ENCODE measurements at places on chromosomes 5 and 9. TPM values are rescaled to one million over a fixed set of nuclear protein-coding genes. Genes with fewer than 3 reads are reported as not detected.

GRCh38 chr5:166540156-166540555 is 1751.3 kb upstream of the WWC1 start:
- DNase-seq: no peak

DNA sequence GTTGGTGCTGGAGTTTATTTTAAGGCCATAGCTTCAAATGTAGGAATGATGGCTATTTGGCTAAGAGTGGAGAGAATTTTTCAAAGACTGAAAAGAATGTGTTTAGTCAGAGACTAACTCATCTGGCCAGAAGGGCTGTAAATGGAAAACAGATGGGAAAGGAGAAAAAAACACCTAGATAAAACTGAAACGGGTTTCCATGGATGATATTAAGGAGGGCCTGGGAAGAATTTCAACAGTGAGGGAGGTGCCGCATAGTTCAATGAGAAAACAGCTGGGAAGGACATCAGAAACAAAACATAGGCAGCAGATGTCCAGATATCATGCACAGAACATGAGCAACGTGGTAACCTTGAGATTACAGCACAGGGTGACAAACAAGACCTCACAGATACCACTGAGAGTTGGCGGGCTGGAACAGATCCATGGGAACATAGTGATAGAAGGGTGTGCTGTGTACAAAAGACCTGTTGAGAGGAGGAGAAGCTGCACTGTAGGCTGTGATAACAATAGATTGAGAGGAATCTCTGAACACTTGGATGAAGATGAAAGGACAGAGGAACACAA is 31.2 kb upstream of the RAD23B start:
- DNase-seq: no peak

- no peak for DNase-seq
Observed at GRCh38 chr9:96193236-96193755, 108.7 kb downstream of the HSD17B3 start.

DNA sequence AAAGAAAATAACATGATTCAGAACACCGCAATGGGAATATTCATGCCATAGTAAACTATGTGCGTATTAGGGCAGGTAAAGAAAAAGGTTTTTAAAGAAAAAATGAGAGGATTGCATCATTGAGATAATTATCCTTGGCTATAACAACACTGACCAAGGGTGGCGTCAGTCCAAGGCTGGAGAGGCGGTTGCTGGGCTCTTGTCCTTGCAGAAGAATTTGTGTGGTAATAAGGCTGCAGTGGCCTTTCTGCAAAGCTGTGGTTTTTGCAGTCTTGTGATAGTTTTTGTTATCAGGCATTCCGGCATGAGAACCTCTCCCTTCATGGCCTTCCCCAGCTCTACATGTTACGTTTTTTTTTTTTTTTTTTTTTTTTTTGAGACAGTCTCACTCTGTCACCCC is 14.0 kb downstream of the BOD1 start:
- no peak for DNase-seq

DNA sequence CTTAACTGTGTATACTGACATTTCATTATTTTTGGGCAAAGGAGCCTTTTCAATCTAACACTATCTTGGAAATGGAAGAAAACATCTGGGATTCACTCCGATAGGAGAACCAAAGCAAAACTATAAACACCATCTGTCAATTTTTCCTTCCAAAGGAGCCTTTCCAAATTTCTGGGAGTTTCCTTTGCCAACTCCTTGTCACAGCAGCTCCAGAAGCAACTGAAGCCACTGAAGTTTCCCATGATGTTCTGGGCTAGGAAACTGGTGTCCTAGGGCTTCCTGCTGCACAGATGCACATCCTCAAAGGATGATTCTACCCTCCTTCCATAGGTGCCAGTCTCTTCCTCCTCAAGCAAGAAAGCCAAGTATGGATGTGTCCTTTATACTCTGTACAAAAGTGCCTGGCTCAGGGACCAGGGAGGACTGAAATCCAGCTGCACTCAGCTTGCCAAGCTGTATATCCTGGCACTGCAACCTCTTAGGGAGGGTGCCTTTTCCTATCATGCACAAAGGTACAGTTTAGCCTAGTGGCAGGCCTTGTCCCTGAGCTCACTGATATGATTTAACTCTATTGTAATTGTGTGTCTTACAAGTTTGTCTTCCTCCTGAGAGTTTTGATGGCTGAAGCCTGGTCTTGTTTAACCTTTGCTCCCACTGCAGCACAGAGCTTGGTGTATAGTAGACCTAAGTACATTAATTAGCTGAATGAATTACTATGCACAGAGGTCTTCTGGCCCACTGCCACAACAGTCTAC is 8.4 kb upstream of the UBAP1 start:
- DNase-seq: no peak

DNA sequence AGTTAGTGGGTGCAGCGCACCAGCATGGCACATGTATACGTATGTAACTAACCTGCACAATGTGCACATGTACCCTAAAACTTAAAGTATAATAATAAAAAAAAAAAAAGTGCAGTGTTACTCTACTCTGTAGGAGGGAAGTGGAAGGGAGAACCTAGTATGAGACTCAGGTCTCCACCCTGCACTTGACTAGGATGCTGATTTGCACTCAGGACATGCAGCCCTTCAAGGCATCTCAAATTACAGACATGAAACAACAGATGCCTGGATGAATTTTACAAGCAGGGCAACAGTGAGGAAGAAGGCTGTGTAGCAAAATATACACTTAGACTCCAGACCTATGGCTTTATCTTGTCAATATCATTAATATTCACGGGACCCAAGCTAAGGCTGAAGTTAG is 16.5 kb downstream of the TRIM32 start:
- DNase-seq: no peak

- no peak for DNase-seq
Observed at GRCh38 chr9:115882911-115883310, 270.7 kb upstream of the PAPPA start.

GRCh38 chr5:86885489-86886230 is 267.9 kb downstream of the COX7C start:
- DNase-seq: no peak

PCDHB12 gene
- 0.26 TPM for total RNA-seq

FAM153A gene
- not detected for total RNA-seq

RNF183 gene
- not detected for total RNA-seq

Data from dermis microvascular lymphatic vessel endothelial cell (primary cell).